ENCODE measurements at places on chromosomes 1 and 21.

GRCh38 chr1:158153746-158154444 is 26.8 kb upstream of the CD1D start:
- peak; percentile 16 for DNase-seq

DNA sequence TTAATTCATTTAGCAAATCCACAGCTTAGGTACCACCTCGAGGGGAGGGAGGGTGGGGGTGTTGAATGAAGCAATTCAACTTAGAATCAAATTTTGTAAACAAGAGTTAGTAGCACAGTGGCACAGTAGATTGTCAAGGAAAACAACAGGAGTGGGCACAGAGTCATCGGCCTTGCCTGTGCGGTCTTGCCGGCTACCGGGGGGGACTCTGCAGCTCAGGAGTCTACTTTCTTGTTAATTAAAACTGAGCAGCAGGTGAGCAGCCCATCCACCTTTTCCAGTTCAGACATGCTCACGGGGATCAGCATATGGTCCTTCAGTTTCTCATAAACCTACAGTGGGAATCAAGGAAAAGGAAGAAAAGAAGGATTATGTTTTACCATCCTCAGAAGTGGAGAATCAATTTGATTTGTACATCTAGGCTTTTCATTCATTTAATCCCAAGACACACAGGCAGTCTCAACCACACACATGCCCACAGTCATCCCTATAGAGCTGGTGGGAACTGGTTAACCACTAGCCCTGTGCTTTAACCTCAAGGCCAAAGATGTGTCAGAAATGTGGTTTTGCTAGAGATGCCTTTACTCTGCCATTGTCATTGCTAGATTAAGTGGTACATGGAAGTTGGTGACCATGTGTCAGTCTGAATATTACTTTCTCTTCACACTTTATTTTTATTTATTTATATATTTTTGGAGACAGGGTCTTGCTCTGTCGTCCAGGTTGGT is 45.0 kb upstream of the BCL10 start:
- DNase-seq = no peak

- DNase-seq = no peak
Measured at GRCh38 chr1:5563861-5564577, 428.2 kb downstream of the NPHP4 start.

GRCh38 chr1:162391790-162392563 is 10.4 kb downstream of the C1orf226 start:
- DNase-seq = peak; percentile 29

GRCh38 chr1:16006552-16007485 is 2.8 kb downstream of the SRARP start:
- DNase-seq = no peak

- DNase-seq = no peak
Measured at GRCh38 chr1:229147072-229147471, 123.8 kb upstream of the RAB4A start.

- DNase-seq = no peak
Measured at GRCh38 chr1:3055051-3055450, 14.0 kb upstream of the PRDM16 start.

GRCh38 chr21:45264146-45264911 is 23.4 kb downstream of the POFUT2 start:
- no peak for DNase-seq

GRCh38 chr1:109517337-109517736 is 7.8 kb upstream of the AMIGO1 start:
- DNase-seq = no peak

DNA sequence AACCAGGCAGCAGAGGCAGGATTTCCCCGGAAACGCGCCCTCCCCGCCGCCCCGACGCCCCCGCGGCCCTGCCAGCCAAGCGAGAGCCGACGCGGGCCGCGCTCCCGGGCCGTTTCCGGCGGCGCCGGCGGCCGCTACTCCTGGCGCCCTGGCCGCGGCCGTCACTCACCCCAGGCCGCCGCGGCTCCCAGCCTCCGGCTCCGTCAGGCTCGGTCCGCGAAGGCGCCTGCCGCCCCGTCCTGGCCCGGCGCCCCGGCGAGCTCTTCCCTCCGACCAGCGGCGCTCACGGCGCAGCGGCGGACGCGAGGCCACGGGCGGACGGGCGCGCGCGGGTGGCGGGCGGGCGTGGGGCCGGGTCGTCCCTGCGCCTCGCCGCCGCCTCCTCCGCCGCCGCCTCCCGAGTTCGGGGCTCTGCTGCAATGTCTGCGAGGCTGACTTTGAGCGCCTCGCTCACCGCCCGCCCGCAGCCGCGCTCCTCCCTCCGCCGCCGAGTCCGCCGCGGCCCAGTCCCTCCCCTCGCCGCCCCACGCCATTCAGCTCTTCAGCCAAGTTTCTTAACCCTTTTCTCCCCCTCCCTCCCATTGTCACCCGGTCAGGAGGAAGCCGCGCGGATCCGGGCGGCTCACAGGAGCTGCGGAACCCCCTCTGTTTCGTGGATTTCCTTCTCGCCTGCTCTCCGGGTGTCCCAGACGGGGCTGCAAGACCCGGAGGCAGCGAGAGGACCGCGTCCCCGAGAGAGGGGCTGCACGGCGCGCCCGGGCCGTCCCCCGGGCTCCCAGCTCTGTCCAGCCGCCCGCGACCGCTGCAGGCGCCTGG is at the start of gene NRIP1:
TSS of gene NRIP1 (minus strand) at position 425 of the 816 bp plus-strand sequence. CDS start 96,808 bp downstream, outside the sequence.
- DNase-seq = peak; percentile 90

GRCh38 chr1:22074803-22075202 is 22.3 kb downstream of the CDC42 start:
- no peak for DNase-seq

DNA sequence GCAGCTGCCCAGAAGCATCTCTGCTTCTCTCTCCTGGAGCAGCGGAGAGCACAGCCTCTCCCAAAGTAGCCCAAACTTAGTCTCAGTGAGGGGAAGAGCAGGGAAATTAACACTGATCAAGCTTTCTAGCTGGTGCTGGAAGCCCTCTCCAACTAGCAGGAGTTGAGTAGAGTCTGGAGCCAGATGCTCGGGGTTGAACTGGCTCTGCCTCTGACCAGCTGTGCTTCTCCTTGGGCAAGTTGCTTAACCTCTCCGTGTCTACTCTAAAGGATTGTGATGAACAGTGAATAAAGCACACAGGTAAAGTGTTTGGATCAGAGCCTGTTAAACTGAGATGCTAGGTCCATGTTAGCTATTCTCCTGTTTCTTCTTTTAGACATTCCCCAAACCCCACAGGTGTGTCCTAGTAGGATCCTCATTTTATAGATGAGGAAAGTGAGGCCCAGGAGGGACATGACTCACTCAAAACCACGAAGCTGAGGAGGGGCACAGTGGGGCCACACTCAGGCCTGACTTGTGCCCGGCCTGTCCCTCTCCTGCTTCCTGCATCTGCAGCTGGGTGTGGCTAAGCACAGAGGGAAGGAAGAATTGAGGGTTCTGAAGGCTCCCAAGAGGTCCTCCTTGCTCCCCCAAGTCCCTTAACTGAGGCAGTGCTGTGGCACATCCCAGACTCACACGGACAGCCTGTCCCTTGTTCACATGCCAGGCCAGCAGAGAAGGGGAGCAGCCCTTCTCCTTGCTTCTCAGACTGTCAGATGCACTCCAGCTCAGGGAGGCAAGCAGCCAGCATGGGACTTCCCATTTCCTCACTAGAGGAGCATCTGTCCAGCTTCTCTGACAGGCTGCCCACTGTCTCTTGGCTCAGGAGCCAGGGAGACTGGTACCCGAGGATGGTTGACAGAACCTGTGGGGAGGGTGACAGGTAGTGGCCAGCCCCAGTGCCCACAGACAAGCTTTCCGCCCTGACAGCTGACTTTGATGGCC is 152.0 kb upstream of the IGSF21 start:
- DNase-seq = no peak

DNA sequence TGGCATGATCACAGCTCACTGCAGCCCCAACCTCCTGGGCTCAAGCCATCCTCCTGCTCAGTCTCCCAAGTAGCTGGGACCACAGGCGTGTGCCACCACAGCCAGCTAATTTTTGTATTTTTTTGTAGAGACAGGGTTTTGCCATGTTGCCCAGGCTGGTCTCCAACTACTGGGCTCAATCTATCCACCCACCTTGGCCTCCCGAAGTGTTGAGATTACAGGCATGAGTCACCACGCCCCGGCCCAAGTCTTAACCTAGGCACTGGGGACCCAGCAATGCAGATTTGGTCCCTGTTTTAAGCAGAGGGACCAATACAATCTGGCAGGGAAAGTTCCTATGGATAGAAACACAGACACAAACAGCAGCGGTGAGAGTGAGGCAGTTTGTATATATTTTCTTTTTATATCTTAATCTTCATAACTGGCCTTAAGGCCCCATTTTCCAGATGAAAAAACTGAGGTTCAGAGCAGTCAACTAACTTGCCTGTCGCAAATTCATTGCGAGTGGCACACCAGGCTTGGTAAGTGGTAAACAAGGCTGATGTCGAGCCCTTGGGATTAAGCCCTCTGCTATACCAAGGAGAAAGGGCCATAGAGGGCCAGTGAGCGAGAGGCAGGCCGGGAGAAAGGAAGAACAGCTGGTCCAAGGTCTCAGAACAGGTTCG is 77.8 kb upstream of the TINAGL1 start:
- DNase-seq = no peak

DNA sequence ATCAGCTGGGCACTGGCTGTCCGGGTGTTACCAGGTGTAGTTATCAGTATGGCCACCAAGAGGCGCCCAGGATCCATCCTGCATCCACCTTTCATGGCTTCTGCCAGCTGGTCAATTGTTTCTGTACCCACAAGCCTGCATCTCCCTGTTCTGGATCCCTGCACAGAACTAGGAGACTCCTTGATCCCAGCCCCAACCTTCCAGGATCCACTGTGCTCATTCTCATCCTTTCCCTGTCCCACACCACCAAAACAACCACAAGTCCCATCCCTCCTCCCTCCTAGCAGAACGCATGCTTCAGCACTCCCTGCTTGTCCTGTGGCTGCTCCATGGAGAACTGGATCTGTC is 27.2 kb upstream of the FOXE3 start:
- peak; percentile 13 for DNase-seq

- DNase-seq = no peak
Measured at GRCh38 chr1:228546541-228547463, 59.6 kb downstream of the RNF187 start.

- DNase-seq = no peak
Measured at GRCh38 chr1:162416909-162417308, 5.0 kb upstream of the SH2D1B start.

GRCh38 chr1:209512821-209513220 is 70.7 kb upstream of the CAMK1G start:
- DNase-seq = no peak

GRCh38 chr1:36638268-36638667 is 155.6 kb upstream of the CSF3R start:
- DNase-seq = no peak

GRCh38 chr1:165531021-165531420 is 12.8 kb upstream of the LRRC52 start:
- no peak for DNase-seq

- no peak for DNase-seq
Measured at GRCh38 chr1:53246261-53247134, 8.2 kb upstream of the MAGOH start.

- DNase-seq = no peak
Measured at GRCh38 chr1:230348386-230349019, 77.6 kb downstream of the PGBD5 start.

GRCh38 chr1:28039341-28039740 is 49.1 kb downstream of the EYA3 start:
- no peak for DNase-seq

- DNase-seq = no peak
Measured at GRCh38 chr1:47593013-47593568, 155.2 kb downstream of the FOXD2 start.

DNA sequence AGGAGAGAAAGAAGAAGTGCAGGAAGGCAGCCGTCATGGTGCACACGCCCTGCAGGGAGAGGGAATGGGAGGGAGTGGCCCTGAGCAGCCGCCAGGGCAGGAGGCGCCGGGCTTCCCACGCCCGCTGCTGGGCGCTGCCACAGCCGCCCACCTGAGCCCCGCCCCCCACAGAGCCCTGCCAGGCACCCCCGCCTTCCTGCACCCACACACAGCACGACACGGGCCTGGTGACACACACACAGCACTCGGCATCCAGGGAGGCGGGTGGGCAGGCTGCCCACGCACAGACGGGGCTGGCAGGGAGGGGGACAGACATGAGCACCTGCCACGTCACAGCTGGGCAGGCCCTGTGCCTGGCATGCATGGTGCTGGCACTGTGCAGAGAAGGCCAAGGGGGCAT is 27.5 kb downstream of the ADGRB2 start:
- DNase-seq = no peak

- DNase-seq = no peak
Measured at GRCh38 chr1:2789986-2790581, 11.4 kb downstream of the TTC34 start.

GRCh38 chr1:247119600-247120407 is 15.6 kb upstream of the ZNF669 start:
- no peak for DNase-seq
